ENCODE measurements at places on chromosomes 7 and 10. TPM values are rescaled to one million over a fixed set of nuclear protein-coding genes. Genes with fewer than 3 reads are reported as not detected.

The ANK3 gene
- total RNA-seq: 8.0 TPM

The NEUROG3 gene
- total RNA-seq: not detected

The CUTC gene
- total RNA-seq: 15.1 TPM

The ST8SIA6 gene
- not detected for total RNA-seq

The HMX3 gene
- total RNA-seq: not detected

The GPR146 gene
- total RNA-seq: 1.2 TPM

The LMTK2 gene
- total RNA-seq: 11.2 TPM

The NSMCE4A gene
- total RNA-seq: 13.4 TPM

The CALCR gene
- total RNA-seq: not detected

The IQCE gene
- 16.7 TPM for total RNA-seq

The THSD7A gene
- 0.49 TPM for total RNA-seq

The OR13A1 gene
- not detected for total RNA-seq

The TMEM176B gene
- total RNA-seq: 0.97 TPM

The CRHR2 gene
- total RNA-seq: not detected

The TMEM72 gene
- not detected for total RNA-seq

The SUN3 gene
- total RNA-seq: not detected

The CALML3 gene
- total RNA-seq: 0.12 TPM

The ZNF736 gene
- 12.0 TPM for total RNA-seq

The CYP3A7 gene
- total RNA-seq: not detected

The MYL10 gene
- not detected for total RNA-seq
